SHP77 treated with DMSO at 0.1 percent for 48 hours (cell line): ENCODE measurements at places on chromosomes 6 and 20.

GRCh38 chr6:905556-905955 is 212.6 kb upstream of the EXOC2 start:
- no peak for DNase-seq

DNA sequence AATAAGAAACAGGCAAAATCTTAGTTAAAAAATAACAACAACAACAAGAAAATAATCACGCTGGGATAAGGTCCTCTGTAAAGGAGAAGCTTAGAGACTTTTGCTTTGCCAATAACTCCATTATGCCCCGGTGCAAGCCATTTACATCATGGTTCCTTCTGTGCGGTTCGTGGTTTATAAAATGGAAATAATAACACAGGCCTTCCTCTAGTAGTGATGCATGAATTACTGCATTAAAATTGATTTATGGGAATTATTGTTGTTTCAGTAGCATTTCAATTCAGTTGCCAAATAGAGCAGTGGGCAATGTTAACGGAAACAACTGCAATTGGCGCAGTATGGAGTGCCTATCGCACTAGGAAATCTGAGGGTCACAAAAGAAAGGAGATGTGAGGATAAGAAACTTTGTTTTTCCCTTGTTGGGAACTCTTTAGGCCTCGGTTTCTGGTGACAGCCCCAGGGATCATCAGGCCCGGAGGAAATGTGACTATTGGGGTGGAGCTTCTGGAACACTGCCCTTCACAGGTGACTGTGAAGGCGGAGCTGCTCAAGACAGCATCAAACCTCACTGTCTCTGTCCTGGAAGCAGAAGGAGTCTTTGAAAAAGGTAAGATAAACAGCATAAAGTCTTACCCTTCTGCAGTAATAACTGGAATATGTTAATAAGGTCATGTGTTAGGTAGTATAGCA is 1.1 kb downstream of the CD109 start:
- DNase-seq = no peak

DNA sequence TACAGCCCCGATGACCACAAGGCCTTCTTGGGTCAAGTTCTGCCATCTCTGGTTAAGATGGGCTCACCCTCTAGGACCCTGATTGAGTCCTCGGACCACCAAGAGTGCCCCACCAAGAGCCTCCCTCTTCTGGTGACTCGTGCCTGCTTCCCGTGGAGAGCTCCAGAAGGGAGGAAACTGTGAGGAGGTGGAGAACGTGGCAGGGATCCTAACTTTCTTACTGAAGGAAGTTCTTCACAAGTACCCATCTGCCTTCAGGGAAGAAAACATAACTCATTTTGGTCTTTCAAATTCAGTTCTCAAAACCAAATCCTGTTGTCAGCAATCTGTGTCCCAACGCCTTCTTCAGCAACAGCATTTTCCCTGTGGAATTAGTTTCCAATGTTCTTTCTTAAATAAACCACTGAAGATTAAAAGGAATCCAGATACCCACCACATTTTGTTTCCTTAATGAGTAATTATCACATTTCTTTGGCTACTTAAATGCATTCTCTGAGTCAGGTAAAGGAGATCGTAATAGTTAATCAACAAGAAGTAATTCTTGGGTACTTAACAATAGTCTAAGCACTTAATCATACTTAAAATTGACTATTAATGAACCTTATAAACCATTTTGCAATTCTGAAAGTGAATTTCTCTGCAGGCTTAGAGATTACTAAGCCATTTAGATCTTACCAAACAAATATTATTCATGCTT is 185.8 kb upstream of the SGK1 start:
- DNase-seq = no peak

DNA sequence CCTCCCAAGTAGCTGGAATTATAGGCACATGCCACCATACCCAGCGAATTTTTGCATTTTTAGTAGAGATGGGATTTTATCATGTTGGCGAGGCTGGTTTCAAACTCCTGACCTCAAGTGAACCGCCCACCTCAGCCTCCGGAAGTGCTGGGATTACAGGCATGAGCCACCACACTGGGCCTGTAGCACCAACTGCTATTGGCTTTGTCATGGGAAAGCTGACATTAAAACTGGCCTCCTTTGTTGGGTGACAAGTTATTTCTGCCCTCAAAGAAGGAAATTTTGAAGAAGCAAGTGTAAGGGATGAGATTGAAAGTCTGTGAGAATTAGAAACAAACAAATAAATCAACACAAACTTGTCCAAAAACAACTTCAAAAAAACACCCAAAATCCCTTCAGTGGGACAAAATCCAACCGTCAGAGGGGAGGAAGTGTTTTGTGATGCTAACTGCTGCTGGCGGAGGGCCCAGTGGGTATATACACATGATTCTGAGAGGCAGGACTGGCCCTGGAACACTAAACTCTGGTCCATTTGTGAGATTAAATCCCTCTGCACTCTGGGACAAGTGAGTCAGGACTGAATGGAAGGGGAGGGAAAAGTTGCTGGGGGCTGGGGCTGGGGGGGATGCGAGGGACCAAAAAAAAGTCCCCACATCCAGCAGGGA is 87.5 kb upstream of the NAA20 start:
- DNase-seq = no peak

DNA sequence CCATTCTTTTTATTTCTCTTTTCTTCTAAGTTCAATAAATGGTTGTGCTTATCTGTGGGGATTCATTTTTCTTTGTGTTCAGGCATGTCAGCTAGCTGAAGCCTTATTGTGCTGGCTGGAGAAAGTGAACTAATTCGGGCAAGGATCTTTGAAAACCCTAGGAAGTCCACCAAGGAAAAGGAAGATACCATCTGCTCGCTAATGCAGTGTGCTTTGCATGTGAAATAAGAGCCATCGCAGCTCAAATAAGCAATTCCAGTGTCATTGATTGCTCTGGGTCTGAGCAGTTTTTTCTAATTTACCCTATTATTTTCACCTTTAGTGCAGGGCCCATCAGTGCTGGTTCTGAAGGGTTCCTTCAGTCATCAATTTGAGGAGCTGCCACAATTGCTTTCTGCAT is 309.4 kb upstream of the SOX4 start:
- no peak for DNase-seq

DNA sequence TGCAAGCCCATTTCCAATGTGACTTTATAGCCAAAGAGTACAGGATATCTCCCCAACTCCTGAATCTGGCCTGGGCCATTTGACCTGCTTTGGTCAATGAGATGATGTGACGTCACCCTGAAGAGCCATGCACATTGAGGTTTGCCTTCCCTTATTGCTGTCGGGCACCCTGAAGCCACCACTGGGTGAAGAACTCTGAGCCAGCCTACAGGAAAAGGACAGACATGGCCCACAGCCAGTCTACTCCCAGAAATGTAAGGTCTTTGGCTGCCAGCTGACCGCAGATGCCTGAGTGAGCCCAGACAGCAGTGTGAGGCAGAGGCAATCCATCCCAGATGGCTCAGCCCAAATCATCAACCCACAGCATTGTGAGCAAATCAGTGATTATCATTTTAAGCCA is 3.7 kb upstream of the SYNDIG1 start:
- DNase-seq = no peak

- DNase-seq = no peak
Measured at GRCh38 chr6:15569035-15569995, 93.5 kb downstream of the DTNBP1 start.

- DNase-seq = no peak
Measured at GRCh38 chr6:99573980-99574617, 5.6 kb upstream of the CCNC start.

- DNase-seq = no peak
Measured at GRCh38 chr6:109875973-109876372, 102.1 kb upstream of the GPR6 start.

GRCh38 chr20:57308451-57309271 is 20.9 kb upstream of the SPO11 start:
- DNase-seq = no peak

GRCh38 chr20:64256282-64256935 is 861 bp downstream of the PCMTD2 start:
- no peak for DNase-seq

DNA sequence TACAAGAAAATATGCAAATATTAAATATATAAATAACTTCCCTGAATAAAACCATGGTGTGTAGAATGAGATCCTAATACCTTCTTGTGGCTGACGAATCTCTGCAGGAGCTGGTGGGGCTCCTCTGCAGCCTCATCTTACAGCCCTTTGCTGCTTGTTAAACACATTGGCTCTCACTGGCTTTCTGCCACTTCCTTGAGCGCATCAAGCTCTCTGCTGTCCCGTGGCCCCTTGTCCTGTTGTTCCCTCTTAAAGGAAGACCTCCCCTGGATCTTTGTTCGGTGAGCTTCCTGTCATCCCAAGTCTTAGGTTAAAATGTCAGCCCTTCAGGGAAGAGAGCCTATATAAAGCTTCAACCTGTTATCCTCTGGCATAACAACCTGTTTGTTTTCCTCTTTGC is 519.6 kb downstream of the DOK5 start:
- no peak for DNase-seq
